Astrocyte (in vitro differentiated cells and primary cell): ENCODE measurements at places on chromosomes 16 and 17. TPM values are rescaled to one million over a fixed set of nuclear protein-coding genes. Genes with fewer than 3 reads are reported as not detected.

DNA sequence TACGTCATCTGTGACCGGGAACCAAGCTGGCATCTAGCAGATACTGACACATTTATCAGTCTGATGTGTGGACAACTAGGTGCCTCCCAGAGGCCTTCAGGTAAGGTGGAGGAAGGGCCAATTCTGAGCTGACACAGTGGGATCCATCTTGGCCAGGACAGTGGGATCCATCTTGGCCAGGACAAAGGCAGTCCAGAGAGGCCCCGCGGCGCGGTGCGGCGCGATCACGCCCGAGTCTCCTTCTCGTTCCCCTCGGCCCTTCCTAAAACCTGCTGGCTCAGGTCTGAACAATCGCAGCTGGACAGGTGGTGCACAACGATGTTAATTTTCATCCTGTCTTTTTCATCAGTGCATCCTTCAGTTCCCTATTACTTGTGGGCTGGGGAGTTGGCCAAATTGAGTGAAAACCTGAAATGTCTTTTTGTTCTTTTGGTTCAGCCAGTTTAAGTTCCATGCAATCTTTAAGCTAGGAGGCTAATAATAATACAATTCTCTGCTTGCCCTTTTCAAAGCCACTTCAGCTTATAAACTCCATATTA, 486 bp upstream of the WSB1 start:
- no peak for DNase-seq
- no peaks in the 10 kb centered on the region for H3K36me3 ChIP-seq
- H3K4me1 ChIP-seq: peaks cover 11% of the 10 kb centered on the region
- no peaks in the 10 kb centered on the region for H3K27me3 ChIP-seq

DNA sequence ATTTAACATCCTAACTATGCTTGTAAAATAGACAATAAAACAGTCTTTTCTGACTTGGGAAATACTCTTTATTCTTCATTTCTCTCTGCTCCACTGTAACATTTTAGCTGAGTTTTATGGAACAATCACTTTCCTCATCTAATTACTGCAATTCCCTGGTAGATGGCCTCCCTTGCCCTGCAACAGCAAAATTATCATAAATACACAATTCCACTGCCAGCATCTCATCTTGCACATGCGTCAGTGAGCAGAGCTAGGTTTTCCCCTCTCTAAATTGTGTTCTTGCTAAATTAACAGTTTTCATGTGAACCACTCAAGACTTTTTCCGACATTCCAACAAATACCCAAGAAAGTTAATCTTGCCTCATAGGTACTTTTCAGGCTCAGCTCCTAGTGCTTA, 920.9 kb upstream of the GOT2 start:
- no peaks in the 10 kb centered on the region for H3K36me3 ChIP-seq
- no peak for DNase-seq
- H3K4me1 ChIP-seq: no peaks in the 10 kb centered on the region
- no peak overlapping the region for H3K4me3 ChIP-seq
- H3K27ac ChIP-seq: no peak overlapping the region
- no peaks in the 10 kb centered on the region for H3K27me3 ChIP-seq

TBC1D3C gene
- not detected in 2 replicates for total RNA-seq

- peak; percentile 55 for DNase-seq
- peak overlapping the region; percentile 33 for H3K27ac ChIP-seq
Measured at GRCh38 chr16:85611444-85612190, 1.5 kb upstream of the GSE1 start.

DNA sequence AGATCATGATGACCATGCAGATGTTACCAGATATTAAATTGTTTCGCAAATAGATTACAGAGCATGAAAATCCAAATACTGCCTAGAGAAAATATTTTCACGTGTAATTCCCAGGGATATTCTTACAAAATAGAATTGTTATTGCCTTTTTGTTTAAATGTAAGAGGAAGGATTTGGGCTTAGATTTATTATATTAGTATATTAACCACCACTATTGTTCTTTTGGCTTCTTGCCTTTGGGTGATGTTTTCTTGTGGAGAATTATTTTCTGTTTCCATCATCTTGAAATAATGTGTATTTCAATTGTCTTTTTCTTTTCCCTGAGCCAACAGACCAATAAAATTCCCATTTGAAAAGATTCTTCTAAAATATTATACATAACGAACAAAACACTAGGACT, 109.7 kb upstream of the NUDT7 start:
- H3K36me3 ChIP-seq: no peaks in the 10 kb centered on the region
- H3K27me3 ChIP-seq: no peaks in the 10 kb centered on the region
- no peak overlapping the region for H3K4me3 ChIP-seq
- no peak overlapping the region for H3K27ac ChIP-seq

DNA sequence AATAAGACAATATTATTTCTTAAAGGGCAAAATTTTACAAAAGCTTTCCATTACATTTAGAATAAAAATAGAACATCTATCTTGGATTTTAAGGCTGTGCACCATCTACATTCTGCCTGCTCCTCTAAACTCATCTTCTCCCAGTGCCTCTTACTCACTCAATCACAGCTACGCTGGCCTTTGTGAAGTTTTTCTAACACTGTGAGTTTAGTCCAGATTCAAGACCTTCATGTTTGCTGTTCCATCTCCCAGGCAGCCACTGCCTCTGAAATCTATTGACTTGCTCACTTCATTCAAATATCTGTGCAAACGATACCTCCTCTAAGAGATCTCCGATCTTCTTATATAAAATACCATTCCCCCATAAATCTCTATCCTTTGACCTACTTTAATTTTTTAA, 673.4 kb upstream of the KIF2B start:
- H3K27ac ChIP-seq: no peak overlapping the region
- no peaks in the 10 kb centered on the region for H3K4me1 ChIP-seq
- no peak for DNase-seq
- H3K4me3 ChIP-seq: no peak overlapping the region
- H3K27me3 ChIP-seq: no peaks in the 10 kb centered on the region

ZCCHC14 gene
- total RNA-seq: 19.0 and 19.2 TPM in 2 replicates

- peaks cover 6% of the 10 kb centered on the region for H3K4me1 ChIP-seq
- DNase-seq: no peak
- H3K27me3 ChIP-seq: no peaks in the 10 kb centered on the region
- no peaks in the 10 kb centered on the region for H3K36me3 ChIP-seq
Measured at GRCh38 chr17:45993962-45994627, 5.0 kb upstream of the STH start.

DNA sequence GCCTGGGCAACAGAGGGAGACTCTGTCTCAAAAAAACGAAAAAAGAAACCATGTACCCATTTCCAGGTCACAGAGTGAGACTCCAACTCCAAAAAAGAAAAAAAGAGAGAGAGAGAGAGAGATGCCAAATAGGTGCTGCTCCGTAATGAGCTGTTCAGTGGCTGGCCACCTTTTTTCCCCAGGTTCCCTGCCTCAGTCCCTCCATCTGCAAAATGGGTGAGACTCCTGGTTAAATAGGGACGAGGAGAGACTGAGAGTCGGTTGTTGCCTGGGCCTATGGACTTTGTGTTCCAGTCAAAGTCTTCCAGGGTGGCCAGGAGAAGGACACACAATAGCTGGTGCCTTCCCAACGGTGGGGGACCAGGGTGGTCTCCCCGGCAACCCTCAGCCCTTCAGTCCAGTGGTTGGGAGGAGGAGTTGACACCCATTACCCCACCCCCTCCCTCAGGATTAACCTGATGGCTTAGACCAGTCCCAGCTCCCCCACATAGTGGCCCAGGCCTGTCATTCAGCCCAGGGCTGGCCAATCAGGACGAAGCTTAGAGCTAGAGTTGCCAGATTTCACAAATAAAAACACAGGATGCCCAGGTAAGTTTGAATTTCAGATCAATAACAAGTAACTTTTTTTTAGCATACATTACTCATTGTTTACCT, 258.2 kb downstream of the PARN start:
- H3K36me3 ChIP-seq: no peaks in the 10 kb centered on the region
- DNase-seq: no peak
- H3K27ac ChIP-seq: no peak overlapping the region
- H3K4me1 ChIP-seq: no peaks in the 10 kb centered on the region
- no peak overlapping the region for H3K4me3 ChIP-seq
- no peaks in the 10 kb centered on the region for H3K27me3 ChIP-seq

NPIPB6 gene
- 1.7 TPM in 1 of 2 replicates, not detected in the other for total RNA-seq

DNA sequence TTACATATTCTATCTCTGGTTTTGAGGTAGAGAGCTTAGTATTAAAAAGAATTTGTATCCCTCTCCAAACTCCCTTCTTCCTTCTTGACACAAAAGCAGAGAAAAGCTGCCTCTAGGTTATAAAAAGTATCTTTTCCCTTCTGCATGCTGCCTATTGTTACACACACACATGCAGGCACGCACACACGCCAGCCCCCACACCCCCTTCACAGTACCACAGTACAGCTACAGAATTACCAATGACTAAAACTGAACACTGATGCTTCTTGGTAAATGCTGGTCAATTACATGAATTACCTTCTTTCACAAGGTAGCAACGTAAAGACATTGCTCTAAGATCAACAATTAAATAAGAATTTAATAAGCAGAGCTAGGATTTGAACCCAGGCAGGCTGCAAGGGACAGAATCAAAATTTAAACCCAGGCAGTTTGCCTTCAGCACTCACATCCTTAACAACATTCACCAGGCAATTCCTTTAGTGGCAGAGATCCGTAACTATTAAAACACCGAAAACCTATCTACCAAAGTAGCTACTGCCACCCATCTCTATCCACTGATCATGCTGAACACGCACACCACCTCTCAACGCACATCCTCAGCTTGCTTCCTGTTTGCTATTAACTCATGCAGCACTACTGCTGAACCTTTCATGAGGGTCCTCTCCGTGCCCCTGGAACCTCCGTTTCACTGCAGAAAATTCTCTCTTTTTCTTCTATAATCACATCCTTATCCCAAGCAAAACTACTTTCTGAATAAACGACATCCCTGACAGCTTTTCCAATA, 37.8 kb downstream of the YWHAE start:
- H3K4me1 ChIP-seq: peaks cover 24% of the 10 kb centered on the region
- H3K4me3 ChIP-seq: no peak overlapping the region
- H3K27ac ChIP-seq: no peak overlapping the region
- peaks cover 17% of the 10 kb centered on the region for H3K36me3 ChIP-seq
- H3K27me3 ChIP-seq: no peaks in the 10 kb centered on the region

DNA sequence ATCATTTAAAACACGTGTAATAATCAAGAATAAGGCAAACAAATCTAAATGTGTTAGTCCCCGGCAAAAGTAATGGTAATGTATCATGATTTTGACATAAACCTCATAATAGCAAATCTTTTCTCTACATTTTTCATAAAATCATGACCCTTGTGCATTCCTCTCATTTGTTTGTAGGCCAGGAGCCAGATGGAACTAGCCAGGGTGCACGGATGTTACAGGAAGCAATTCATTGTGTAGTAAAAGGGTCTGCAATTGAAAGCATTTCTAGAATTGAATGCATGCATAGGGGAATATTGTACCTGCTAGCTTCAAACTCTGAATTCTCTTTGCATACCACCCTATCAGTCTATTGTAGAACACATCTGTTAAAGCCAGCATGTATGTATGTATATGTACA, 66.6 kb downstream of the CNTNAP4 start:
- no peak for DNase-seq
- no peaks in the 10 kb centered on the region for H3K4me1 ChIP-seq
- H3K4me3 ChIP-seq: no peak overlapping the region
- H3K27me3 ChIP-seq: no peaks in the 10 kb centered on the region

CCL1 gene
- total RNA-seq: not detected in 2 replicates

- DNase-seq: no peak
- H3K27me3 ChIP-seq: no peaks in the 10 kb centered on the region
- H3K36me3 ChIP-seq: peaks cover 2% of the 10 kb centered on the region
Measured at GRCh38 chr16:85407-85782, 7.4 kb downstream of the MPG start.

GRCh38 chr16:55567382-55567781, 898 bp downstream of the CAPNS2 start:
- no peak overlapping the region for H3K4me3 ChIP-seq
- H3K27ac ChIP-seq: no peak overlapping the region
- peaks cover 9% of the 10 kb centered on the region for H3K36me3 ChIP-seq
- H3K4me1 ChIP-seq: no peaks in the 10 kb centered on the region
- H3K27me3 ChIP-seq: no peaks in the 10 kb centered on the region
- DNase-seq: peak; percentile 3

- no peak overlapping the region for H3K4me3 ChIP-seq
- H3K27me3 ChIP-seq: no peaks in the 10 kb centered on the region
- peak; percentile 92 for DNase-seq
- peaks cover 20% of the 10 kb centered on the region for H3K4me1 ChIP-seq
- H3K36me3 ChIP-seq: no peaks in the 10 kb centered on the region
Measured at GRCh38 chr16:69057400-69058378, 47.8 kb upstream of the HAS3 start.

- H3K4me1 ChIP-seq: no peaks in the 10 kb centered on the region
- no peak overlapping the region for H3K4me3 ChIP-seq
- no peak overlapping the region for H3K27ac ChIP-seq
- H3K27me3 ChIP-seq: peaks cover 3% of the 10 kb centered on the region
- H3K36me3 ChIP-seq: no peaks in the 10 kb centered on the region
- DNase-seq: no peak
Measured at GRCh38 chr17:79927136-79927661, 88.0 kb upstream of the CBX4 start.

CDH5 gene
- total RNA-seq: 0.30 TPM in 1 of 2 replicates, not detected in the other

DNA sequence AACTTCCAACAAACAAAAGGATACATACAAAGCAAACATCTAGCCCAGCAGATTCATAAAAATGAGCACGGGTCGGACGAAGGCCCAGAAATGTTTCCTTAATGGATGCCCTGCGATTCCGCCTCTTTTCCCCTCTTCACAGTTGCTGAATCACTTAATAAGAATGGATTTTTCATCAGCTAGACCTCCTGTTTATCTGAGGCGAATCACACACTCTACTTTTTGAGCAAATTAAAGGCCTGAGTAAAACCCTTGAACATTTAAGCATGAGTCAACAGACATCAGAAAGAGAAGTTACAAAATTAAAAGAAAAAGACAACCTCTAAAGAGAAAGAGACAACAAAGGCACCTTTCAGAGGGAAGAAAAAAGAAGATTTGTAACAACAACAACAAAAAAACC, 44.7 kb downstream of the HS3ST3A1 start:
- peak overlapping the region; percentile 19 for H3K4me3 ChIP-seq
- no peaks in the 10 kb centered on the region for H3K27me3 ChIP-seq
- H3K36me3 ChIP-seq: peaks cover 5% of the 10 kb centered on the region

CCL3 gene
- total RNA-seq: 3.4 and 3.6 TPM in 2 replicates

GRCh38 chr16:87806261-87806640, 40.5 kb upstream of the KLHDC4 start:
- H3K27ac ChIP-seq: peak overlapping the region; percentile 47
- H3K36me3 ChIP-seq: no peaks in the 10 kb centered on the region
- peak overlapping the region; percentile 44 for H3K4me3 ChIP-seq

DNA sequence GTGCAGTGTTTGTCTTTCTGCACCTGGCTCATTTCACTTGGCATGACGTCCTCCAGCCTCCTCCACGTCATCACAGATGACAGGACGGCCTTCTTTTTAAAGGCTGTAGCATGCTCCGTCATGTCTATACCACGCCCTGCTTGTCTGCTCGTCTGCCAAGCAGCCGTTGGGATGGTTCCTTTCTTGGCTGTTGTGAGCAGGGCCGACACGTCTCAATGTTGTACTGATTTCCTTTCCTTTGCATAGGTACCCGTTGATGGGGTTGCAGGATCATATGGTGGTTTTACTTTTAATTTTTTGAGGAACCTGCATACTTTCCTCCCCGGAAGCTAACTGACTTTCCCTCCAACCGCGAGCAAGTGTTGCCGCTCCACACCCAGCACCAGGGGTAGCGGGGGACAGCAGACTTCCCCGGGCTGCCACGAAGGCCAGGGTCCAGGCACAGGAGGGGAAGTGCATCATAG, 212.2 kb upstream of the ZNF469 start:
- H3K27ac ChIP-seq: no peak overlapping the region
- H3K27me3 ChIP-seq: no peaks in the 10 kb centered on the region
- H3K4me1 ChIP-seq: no peaks in the 10 kb centered on the region
- DNase-seq: no peak
- no peak overlapping the region for H3K4me3 ChIP-seq

GRCh38 chr16:29863669-29863984, 601 bp upstream of the CDIPT start:
- H3K4me1 ChIP-seq: peaks cover 7% of the 10 kb centered on the region
- DNase-seq: no peak
- H3K4me3 ChIP-seq: no peak overlapping the region
- no peaks in the 10 kb centered on the region for H3K27me3 ChIP-seq
